ENCODE measurements at places on chromosomes 2 and 18. TPM values are rescaled to one million over a fixed set of nuclear protein-coding genes. Genes with fewer than 3 reads are reported as not detected.

ACMSD gene
- total RNA-seq = not detected

- no peak for DNase-seq
Measured at GRCh38 chr2:23468474-23469141, 83.6 kb downstream of the KLHL29 start.

LIPG gene
- 0.43 TPM for total RNA-seq

GRCh38 chr2:23435250-23436035, 50.5 kb downstream of the KLHL29 start:
- no peak for DNase-seq

DNA sequence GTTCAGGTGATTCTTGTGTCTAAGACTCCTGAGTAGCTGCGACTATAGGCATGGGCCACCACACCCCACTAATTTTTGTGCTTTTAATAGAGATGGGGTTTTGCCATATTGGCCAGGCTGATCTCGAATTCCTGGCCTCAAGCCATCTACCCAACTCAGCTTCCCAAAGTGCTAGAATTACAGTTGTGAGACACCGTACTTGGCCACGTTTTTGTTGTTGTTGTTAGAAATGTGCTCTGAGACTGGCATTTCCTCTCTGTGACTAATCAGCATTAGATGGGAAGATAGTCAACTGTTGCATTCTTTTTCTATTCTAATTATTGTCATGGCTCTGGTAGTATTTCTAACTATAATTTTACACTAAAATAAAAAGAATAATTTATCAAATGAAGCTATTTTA, 191.7 kb downstream of the CAMKMT start:
- peak; percentile 62 for DNase-seq

GRCh38 chr2:189466656-189467055, 25.4 kb downstream of the WDR75 start:
- no peak for DNase-seq

DNA sequence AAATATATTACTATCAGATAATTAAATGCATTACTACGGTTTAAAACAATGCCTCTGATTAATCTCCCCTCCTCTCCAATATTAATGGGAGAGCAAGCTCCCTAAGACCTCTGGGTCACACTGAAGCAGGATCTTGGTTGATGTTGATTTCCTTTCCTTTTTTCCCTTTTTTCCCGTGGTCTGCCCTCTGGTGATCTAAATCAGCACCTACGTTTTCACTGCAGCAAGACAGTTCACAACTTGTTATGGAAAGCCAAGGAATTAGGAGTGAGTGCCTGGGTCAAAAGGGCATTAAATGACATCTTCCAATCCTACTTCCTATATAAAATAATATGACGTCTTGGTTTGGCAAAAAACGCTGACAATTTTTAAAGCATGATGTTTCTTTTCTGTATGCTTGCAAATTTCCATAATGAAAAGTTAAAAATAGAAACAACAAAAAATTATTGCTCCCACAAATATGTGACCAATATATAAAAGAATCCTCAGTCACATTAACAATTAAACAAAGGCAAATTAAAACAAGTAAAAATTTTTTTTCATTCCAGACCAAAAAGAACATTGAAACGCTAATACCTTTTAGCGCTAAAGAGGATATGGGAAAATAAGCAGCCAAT, 7.9 kb upstream of the CFAP36 start:
- peak; percentile 56 for DNase-seq

DNA sequence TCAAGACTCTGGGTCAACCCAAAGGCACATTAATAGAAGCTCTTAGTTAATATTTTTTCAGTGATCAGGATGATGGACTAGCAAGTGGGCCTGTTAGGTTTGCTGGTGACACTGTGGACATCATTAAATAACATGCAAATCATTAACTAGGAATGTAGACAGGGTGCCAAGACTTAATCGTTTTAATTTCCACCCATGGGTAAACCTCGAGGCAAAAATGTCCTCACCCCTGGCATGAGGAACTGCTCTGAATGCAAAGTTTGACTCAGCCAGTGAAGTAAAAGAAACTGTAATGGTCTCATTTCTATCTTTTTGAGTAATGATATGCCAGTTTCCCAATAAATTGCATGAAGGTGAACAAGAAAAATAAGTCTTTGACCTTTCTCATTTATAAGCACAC, 152.6 kb upstream of the MEX3C start:
- DNase-seq = no peak

- DNase-seq = peak; percentile 63
Measured at GRCh38 chr2:13522917-13523821, 806.4 kb downstream of the TRIB2 start.

RAMP1 gene
- total RNA-seq = not detected

DNA sequence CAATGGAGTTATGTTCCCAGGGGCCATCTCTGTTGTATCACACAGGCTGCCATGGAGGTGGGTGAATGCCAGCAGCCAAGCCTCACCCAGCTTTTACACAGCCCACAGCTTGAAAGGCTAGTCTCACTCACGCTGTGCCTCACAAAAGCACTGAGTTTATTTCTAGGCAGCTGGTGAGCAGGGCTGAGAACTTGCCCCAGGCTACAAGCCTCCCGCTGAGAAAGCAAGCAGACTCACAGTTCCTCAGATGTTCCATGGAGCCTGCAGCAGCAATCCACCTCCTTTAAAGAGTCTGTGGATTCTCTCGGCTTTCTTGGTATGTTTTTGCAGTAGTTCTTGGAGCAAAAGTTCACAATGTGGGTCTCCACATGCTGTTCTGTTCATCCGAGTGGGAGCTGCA, 40.9 kb upstream of the ALKAL2 start:
- DNase-seq = peak; percentile 58

DNA sequence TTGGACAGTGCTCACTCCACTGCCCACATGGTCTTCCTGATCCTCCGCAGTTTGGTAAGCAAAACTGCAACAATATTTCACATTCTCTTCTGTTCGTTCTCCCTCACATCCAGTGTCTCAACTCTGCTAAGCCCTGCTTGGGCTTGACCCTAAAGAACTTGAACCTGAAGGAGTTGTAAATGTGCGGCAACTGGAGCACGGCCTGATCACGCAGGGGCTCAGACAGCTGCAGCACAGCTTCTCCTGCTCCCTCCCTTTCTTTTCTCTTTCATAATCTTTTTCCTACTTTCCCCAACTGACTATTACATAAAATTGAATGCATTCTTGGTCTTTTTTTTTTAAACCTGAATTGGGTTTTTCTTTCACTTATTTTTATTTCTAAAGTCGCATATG, 10.2 kb downstream of the CYRIA start:
- no peak for DNase-seq
